ENCODE measurements at places on chromosomes 2 and 18. TPM values are rescaled to one million over a fixed set of nuclear protein-coding genes. Genes with fewer than 3 reads are reported as not detected.

DNA sequence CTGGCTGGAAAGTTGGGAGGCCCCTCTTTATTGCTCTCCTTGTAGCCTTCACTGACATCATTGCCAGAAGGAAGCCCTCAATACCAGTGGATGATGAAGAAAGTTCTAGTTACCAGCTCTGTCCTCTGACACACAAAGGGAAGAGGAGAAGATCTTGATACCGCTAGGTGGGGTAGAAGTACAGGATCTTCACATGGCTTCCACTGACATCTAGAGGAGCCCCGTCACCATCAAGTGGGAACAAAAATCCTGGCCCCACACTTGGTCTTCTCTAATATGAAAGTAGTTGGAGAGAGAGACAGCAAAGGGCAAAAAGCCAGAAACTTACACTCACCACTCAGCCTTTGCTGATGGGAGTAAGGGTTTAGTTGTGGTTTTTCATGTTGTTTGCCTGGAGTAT, 12.4 kb downstream of the XIRP2 start:
- no peaks in the 10 kb centered on the region for H3K4me1 ChIP-seq
- no peaks in the 10 kb centered on the region for H3K27me3 ChIP-seq
- H3K36me3 ChIP-seq, result no peaks in the 10 kb centered on the region
- no peak overlapping the region for H3K4me3 ChIP-seq
- DNase-seq, result no peak
- no peak overlapping the region for H3K27ac ChIP-seq

- DNase-seq, result no peak
- peaks cover 9% of the 10 kb centered on the region for H3K4me1 ChIP-seq
- no peak overlapping the region for H3K27ac ChIP-seq
- no peak overlapping the region for H3K4me3 ChIP-seq
- no peaks in the 10 kb centered on the region for H3K27me3 ChIP-seq
- H3K36me3 ChIP-seq, result no peaks in the 10 kb centered on the region
Measured at GRCh38 chr2:212606232-212606631, 67.6 kb upstream of the ERBB4 start.

DNA sequence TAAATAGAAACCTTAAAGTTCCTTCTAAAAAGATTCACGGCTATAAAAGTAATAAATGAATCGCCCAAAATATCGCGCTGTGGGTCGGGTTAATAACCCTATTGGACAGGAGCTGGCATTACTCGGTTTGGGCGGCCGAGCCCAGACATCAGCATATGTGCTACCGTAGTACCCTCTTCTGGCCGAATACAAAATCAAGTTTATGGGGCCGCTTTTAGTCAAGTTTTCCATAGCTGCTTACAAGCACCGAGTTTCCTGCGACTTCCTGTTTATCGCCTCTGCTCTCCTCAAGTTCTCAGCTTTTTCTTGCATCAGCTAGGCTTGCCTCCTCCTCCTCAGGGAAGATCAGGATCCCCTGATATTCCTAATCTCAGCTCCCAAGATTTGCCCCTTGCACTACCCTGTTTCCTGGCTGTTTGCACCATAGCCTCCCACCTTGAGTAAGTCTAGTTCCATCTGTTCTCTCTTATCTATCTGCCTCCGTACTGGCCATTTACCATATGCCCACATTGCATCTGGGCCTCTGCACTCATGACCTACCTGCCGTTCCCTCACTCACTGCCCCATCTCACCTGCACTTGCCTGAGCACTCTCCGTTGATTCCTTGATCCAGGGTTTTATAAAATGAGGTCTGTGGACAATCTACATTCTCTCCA, 56.1 kb downstream of the SLC35F5 start:
- H3K36me3 ChIP-seq, result peaks cover 9% of the 10 kb centered on the region
- peaks cover 4% of the 10 kb centered on the region for H3K4me1 ChIP-seq
- H3K4me3 ChIP-seq, result no peak overlapping the region
- DNase-seq, result no peak

DNA sequence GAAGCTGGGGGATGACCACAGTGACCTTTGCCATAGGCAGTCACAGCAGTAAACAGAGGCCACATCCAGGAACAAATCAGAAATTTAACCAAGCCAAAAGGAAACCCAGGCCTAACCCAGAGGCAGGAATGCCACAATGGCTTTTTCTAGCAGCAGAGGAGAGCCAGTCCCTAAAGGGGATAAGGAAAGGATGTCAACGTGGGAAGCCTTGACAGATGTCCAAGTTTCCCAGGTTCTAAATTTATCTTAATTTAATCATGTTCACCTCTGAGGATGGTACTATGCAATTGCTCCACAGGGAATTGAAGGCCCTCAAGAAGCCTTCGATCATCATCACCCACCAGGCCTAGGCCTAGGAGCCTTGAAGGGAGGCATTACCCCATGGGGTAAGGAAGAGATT, 374.7 kb downstream of the TNS1 start:
- DNase-seq, result no peak
- H3K4me1 ChIP-seq, result peaks cover 7% of the 10 kb centered on the region
- peak overlapping the region; percentile 6 for H3K27ac ChIP-seq
- H3K4me3 ChIP-seq, result no peak overlapping the region
- no peaks in the 10 kb centered on the region for H3K36me3 ChIP-seq
- H3K27me3 ChIP-seq, result no peaks in the 10 kb centered on the region

- no peak overlapping the region for H3K4me3 ChIP-seq
- H3K36me3 ChIP-seq, result no peaks in the 10 kb centered on the region
- no peak for DNase-seq
- no peaks in the 10 kb centered on the region for H3K4me1 ChIP-seq
Measured at GRCh38 chr2:137449454-137449853, 514.8 kb upstream of the HNMT start.

DNA sequence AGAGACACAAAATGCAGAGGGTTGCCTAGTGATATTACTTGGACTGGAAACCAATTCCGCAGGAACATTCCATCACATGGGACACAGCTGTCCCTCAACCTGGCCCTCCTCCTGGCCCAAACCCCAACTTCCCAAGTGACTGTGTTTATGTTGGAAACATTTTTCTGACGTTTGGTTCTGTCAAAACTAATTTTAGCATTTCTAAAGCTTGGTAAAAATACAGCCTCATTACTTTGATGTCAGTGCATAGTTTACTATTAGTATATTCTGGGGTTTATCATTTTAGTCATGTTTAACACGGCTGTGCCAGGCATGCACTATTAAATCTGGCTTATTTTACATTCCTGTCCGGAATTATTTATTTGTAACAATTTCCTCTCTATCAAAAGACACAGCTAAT, 69.9 kb downstream of the GLI2 start:
- no peak for DNase-seq
- no peaks in the 10 kb centered on the region for H3K4me1 ChIP-seq
- H3K27ac ChIP-seq, result no peak overlapping the region
- H3K4me3 ChIP-seq, result no peak overlapping the region

DNA sequence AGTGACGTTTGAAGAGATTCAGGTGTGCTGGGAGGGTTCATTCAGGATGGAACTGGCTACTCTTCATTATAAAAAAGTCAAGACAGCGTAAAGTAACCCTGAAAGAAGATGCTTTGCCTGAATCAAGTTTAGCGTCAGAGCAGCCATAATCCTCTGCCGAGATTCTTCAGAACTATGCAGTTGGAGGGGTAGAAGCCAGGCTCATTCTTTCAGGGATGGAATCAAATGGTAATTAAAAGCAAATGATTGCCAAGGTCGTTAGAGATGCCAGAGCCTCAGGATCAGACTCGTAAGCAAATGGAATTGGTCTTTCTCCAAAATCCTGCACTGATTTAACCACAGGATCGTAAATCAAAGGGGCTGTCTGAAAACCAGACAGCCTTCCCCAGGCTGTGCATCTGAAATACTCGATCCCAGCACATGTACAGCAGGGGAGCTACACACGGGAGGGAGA, 21.9 kb downstream of the APCDD1 start:
- no peaks in the 10 kb centered on the region for H3K36me3 ChIP-seq
- no peak overlapping the region for H3K27ac ChIP-seq

GRCh38 chr2:208040199-208041171, 15.2 kb upstream of the PLEKHM3 start:
- H3K27me3 ChIP-seq, result no peaks in the 10 kb centered on the region
- no peak overlapping the region for H3K4me3 ChIP-seq
- H3K4me1 ChIP-seq, result no peaks in the 10 kb centered on the region
- peak; percentile 15 for DNase-seq
- H3K27ac ChIP-seq, result no peak overlapping the region
- no peaks in the 10 kb centered on the region for H3K36me3 ChIP-seq

- no peak for DNase-seq
- no peaks in the 10 kb centered on the region for H3K4me1 ChIP-seq
- no peak overlapping the region for H3K4me3 ChIP-seq
Measured at GRCh38 chr18:32303400-32303799, 113.6 kb downstream of the MEP1B start.

- peaks cover 5% of the 10 kb centered on the region for H3K4me1 ChIP-seq
- no peak overlapping the region for H3K4me3 ChIP-seq
- no peaks in the 10 kb centered on the region for H3K36me3 ChIP-seq
- no peaks in the 10 kb centered on the region for H3K27me3 ChIP-seq
Measured at GRCh38 chr2:113078350-113078839, 10.6 kb downstream of the IL1F10 start.

- DNase-seq, result no peak
- H3K4me1 ChIP-seq, result peaks cover 38% of the 10 kb centered on the region
- peak overlapping the region; percentile 89 for H3K27ac ChIP-seq
Measured at GRCh38 chr2:216690853-216691741, 4.3 kb downstream of the IGFBP5 start.

DNA sequence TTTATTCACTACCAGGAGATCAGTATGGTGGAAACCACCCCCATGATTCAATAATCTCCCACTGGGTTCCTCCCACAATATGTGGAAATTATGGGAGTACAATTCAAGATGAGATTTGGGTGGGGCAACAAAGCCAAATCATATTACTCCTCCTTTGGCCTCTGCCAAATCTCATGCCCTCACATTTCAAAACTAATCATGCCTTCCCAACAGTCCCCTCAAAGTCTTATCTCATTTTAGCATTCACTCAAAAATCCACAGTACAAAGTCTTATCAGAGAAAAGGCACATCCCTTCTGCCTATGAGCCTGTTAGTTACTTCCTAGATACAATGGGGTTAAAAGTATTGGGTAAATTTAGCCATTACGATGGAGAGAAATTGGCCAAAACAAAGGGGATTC, 989.5 kb upstream of the CNTNAP5 start:
- no peaks in the 10 kb centered on the region for H3K4me1 ChIP-seq
- H3K36me3 ChIP-seq, result no peaks in the 10 kb centered on the region
- H3K27me3 ChIP-seq, result no peaks in the 10 kb centered on the region

GRCh38 chr2:85661139-85661858, 6.7 kb downstream of the SFTPB start:
- DNase-seq, result no peak
- no peaks in the 10 kb centered on the region for H3K27me3 ChIP-seq
- H3K4me3 ChIP-seq, result no peak overlapping the region
- H3K36me3 ChIP-seq, result peaks cover 29% of the 10 kb centered on the region
- H3K27ac ChIP-seq, result peak overlapping the region; percentile 69

GRCh38 chr2:168935810-168936581, 34.9 kb downstream of the G6PC2 start:
- DNase-seq, result no peak
- H3K27ac ChIP-seq, result no peak overlapping the region
- H3K4me1 ChIP-seq, result peaks cover 5% of the 10 kb centered on the region
- no peaks in the 10 kb centered on the region for H3K36me3 ChIP-seq
- no peak overlapping the region for H3K4me3 ChIP-seq
- H3K27me3 ChIP-seq, result no peaks in the 10 kb centered on the region

DNA sequence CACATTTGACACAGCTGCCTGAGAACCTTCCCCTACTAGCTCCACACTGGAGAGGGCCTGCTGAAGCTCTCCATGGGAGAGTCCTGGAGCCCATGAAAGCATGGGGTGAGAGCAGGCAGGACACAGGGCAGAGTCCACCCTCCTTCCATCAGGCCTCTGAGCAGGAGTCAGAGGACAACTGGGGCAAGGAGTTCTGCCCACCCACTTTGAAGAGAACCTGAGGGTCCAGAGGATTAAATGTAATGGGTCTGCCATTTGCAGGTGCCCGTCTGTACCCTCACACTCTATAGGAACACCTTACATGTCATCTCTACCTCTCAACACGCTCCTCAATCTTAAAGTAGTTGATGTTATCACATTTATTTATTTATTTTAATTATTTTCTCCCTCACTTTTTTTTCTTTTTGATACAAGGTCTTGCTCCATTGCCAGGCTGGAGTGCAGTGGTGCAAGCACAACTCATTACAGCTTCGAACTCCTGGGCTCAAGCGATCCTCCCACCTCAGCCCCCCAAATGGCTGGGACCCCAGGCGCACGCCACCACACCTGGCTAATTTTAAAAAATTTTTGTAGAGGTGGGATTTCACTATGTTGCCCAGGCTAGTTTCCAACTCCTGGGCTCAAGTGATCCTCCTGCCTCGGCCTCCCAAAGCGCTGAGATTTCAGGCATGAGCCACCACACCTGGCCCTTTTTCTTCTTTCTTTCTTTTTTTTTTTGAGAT, 10.2 kb downstream of the ADRA2B start:
- H3K27me3 ChIP-seq, result no peaks in the 10 kb centered on the region
- no peaks in the 10 kb centered on the region for H3K36me3 ChIP-seq
- H3K4me3 ChIP-seq, result no peak overlapping the region
- no peak for DNase-seq
- H3K4me1 ChIP-seq, result peaks cover 9% of the 10 kb centered on the region

DNA sequence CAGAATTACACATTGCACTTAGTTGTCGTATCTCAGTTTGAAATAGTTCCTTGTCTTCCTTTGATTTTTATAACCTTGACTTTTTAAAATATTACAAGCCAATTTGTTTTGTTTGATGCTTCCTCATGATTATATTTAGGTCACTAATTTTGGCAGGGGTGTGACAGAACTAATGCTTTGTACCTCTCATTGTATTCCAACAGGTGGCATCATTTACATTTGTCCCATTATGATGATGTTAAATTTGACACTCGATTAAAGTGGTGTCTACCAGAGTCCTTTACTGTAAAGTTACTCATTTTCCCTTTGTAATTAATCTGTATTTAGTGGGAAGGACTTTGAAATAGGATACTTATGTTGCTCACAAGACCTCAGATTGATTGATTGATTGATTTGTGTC, 21.5 kb upstream of the MFSD2B start:
- H3K4me1 ChIP-seq, result no peaks in the 10 kb centered on the region
- no peaks in the 10 kb centered on the region for H3K27me3 ChIP-seq
- H3K36me3 ChIP-seq, result peaks cover 74% of the 10 kb centered on the region
- H3K27ac ChIP-seq, result no peak overlapping the region
- no peak for DNase-seq

- no peak for DNase-seq
- H3K27me3 ChIP-seq, result no peaks in the 10 kb centered on the region
- no peak overlapping the region for H3K4me3 ChIP-seq
- no peak overlapping the region for H3K27ac ChIP-seq
- H3K36me3 ChIP-seq, result peaks cover 6% of the 10 kb centered on the region
Measured at GRCh38 chr18:9735238-9735637, 27.1 kb downstream of the RAB31 start.

GRCh38 chr18:13192970-13193369, 25.6 kb upstream of the LDLRAD4 start:
- H3K36me3 ChIP-seq, result no peaks in the 10 kb centered on the region
- no peak overlapping the region for H3K27ac ChIP-seq
- H3K27me3 ChIP-seq, result no peaks in the 10 kb centered on the region
- no peak overlapping the region for H3K4me3 ChIP-seq
- no peak for DNase-seq
- no peaks in the 10 kb centered on the region for H3K4me1 ChIP-seq

The EDAR gene
- total RNA-seq, result 4.9 TPM

The CAB39 gene
- total RNA-seq, result 79.7 TPM

The HOXD10 gene
- total RNA-seq, result 0.38 TPM

The SCN9A gene
- 0.13 TPM for total RNA-seq

The SCG2 gene
- total RNA-seq, result 0.13 TPM

The NDC80 gene
- total RNA-seq, result 13.8 TPM

The LOXL3 gene
- not detected for total RNA-seq

The ARHGEF4 gene
- total RNA-seq, result 77.8 TPM

The ABCG5 gene
- total RNA-seq, result not detected
